ENCODE measurements at places on chromosomes 7 and 10. TPM values are rescaled to one million over a fixed set of nuclear protein-coding genes. Genes with fewer than 3 reads are reported as not detected.

GRCh38 chr7:84389242-84389641, 194.7 kb upstream of the SEMA3A start:
- no peak for DNase-seq

- no peak for DNase-seq
Measured at GRCh38 chr7:142796001-142796500, 25.3 kb downstream of the PRSS2 start.

DNA sequence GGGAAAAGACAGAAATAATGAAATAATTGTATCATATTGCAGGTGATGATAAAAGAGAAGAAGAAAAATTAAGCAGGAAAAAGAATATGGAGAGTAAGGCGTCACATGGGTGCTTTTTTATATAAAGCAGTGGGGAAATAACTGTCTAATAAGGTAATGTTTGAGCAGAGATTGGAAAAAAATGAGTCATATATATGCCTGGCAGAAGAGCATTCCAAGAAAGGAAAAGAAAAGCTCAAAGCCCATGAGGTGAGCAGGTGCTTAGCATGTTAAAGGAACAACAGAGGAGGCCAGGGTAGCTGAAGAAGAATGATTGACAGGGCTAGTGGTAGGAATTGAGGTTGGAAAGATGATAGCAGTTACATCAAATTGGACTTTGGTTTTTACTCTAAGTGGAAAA, 739.5 kb downstream of the SORCS1 start:
- no peak for DNase-seq

- DNase-seq, result no peak
Measured at GRCh38 chr7:131325179-131325840, 2.4 kb upstream of the MKLN1 start.

The SPAM1 gene
- total RNA-seq, result not detected

All from mucosa of gallbladder (tissue), 1 donor.